ENCODE measurements at places on chromosomes 6 and 20.

GRCh38 chr6:34570066-34570833 lies 14.1 kb upstream of the SPDEF start:
- DNase-seq, result no peak

- DNase-seq, result no peak
Measured at GRCh38 chr20:25507385-25508082, 77.8 kb downstream of the NINL start.

- peak; percentile 36 for DNase-seq
Measured at GRCh38 chr6:34465531-34466241, at the start of gene PACSIN1. Gene PACSIN1, plus strand, starts transcription at chr6:34466076. Its CDS starts 60,230 bp downstream, at chr6:34526306.

GRCh38 chr20:31811796-31812728 lies 7.1 kb upstream of the MYLK2 start:
- no peak for DNase-seq

DNA sequence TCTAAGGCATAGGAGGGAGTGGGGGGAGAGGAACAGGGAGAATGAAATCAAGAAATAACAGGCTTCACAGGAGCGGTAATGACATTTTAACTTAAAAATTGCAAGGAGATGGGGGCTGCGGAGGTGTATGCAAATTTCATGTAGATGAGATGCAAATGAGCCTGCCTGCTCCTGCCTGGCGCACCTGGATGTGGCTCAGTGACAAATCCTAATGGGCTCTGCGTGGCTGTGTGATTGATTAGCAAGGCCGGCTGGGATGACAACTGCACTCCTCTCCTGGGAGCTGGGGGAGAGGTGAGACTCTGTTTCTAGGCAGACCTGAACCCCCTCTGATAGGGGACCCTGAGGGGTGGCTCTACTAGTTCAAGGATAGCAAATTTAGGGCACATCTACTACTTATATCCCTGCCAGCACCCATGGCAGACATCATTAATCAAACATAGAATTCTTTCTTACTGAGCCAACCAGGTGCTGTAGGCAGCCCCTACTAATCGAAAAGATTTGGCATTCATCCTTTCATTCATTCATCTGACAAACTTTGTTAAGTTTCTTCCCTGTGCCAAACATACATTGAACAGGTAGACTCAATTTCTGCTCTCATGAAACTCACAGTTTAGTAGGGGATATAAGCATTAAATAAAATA lies 38.4 kb upstream of the TGM2 start:
- DNase-seq, result no peak

DNA sequence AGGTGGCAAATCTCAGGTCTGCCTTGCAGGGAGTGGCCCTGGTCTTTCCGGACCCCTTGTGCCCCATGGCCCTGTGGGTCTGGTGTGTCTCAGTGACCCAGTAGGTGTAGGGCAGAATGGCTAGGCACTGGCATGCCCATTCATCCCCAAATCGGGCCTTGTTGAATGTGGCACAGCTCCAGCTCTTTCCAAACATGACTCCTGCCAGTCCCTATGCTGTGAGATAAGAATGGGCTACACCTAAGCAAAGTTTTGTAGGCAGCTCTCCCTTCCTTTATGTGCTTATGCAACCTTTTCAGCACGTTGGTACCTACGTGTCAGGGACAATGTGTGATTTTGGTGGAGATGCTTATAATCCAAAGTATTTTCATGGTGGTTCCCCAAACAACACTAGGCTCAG lies 33.9 kb downstream of the FOXO3 start:
- no peak for DNase-seq

GRCh38 chr20:38302786-38303185 lies 1.2 kb upstream of the BPI start:
- no peak for DNase-seq

DNA sequence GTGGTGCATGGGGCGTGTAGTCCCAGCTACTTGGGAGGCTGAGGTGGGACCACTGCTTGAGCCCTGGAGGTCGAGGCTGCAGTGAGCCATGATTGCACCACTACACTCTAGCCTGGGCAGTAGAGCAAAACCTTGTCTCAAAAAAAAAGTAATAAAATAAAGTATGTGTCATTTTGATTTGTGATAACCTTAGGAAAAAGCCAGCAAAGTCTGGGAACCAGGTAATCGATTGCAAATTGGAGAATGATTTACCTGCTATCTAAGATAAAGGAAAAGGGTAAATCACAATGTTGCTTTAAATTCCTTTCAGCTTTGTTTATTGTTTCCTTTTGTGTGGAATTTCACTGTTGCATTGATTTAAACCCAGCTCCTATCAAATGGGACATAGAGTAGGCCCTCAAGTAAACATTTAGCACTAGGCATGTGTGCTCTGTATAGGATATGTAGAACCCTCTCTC lies 59.0 kb downstream of the SGK1 start:
- DNase-seq, result no peak
